Fibroblast of the aortic adventitia (primary cell): ENCODE measurements at places on chromosomes 13 and 19. TPM values are rescaled to one million over a fixed set of nuclear protein-coding genes. Genes with fewer than 3 reads are reported as not detected.

BBC3 gene
- total RNA-seq, result 9.2 and 12.9 TPM in 2 replicates

CYP2F1 gene
- not detected in 2 replicates for total RNA-seq

KLK2 gene
- not detected in 2 replicates for total RNA-seq

SHISA7 gene
- not detected in 2 replicates for total RNA-seq

CYP4F8 gene
- not detected in 2 replicates for total RNA-seq

NTN5 gene
- total RNA-seq, result 0.09 TPM in 1 of 2 replicates, not detected in the other

CEACAM20 gene
- not detected in 2 replicates for total RNA-seq

ADGRE3 gene
- not detected in 2 replicates for total RNA-seq

RYR1 gene
- under 0.01 TPM in 1 of 2 replicates, not detected in the other for total RNA-seq

IGFL1 gene
- total RNA-seq, result not detected in 2 replicates

VWA8 gene
- 27.2 and 28.5 TPM in 2 replicates for total RNA-seq

LINGO3 gene
- total RNA-seq, result not detected in 2 replicates

AMER2 gene
- total RNA-seq, result not detected in 2 replicates

SMIM24 gene
- total RNA-seq, result not detected in 2 replicates

GFY gene
- not detected in 2 replicates for total RNA-seq

SYNGR4 gene
- not detected in 2 replicates for total RNA-seq

DCT gene
- total RNA-seq, result under 0.01 and 1.1 TPM in 2 replicates

CEACAM16 gene
- total RNA-seq, result not detected in 2 replicates

SOX21 gene
- total RNA-seq, result 0.09 TPM in 1 of 2 replicates, not detected in the other

APBA3 gene
- total RNA-seq, result 15.5 and 39.5 TPM in 2 replicates

ZNF681 gene
- total RNA-seq, result 0.25 and 0.36 TPM in 2 replicates

ZNF865 gene
- total RNA-seq, result 0.08 and 1.5 TPM in 2 replicates

FGF21 gene
- not detected in 2 replicates for total RNA-seq

KLK1 gene
- total RNA-seq, result not detected in 2 replicates

SMIM44 gene
- total RNA-seq, result not detected in 2 replicates
